ENCODE measurements at places on chromosomes 1 and 21.

DNA sequence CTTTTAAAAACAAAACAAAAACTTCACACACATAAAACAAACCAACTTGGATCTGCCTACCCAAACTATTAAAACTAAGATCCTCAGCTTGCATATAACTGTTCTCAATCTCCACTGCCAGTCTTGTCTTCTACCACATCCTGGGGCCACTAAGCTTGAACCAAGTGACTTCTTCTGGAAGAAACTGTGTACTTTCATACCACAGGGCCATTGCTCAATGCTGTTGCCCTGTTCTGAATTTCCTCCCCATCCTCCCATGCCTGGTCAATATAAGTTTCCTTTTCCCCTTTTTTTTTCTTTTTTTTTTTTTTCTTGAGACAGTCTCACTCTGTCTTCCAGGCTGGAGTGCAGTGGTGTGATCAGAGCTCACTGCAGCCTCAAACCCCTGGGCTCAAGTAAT is 109.9 kb downstream of the KIAA0319L start:
- no peak for DNase-seq

DNA sequence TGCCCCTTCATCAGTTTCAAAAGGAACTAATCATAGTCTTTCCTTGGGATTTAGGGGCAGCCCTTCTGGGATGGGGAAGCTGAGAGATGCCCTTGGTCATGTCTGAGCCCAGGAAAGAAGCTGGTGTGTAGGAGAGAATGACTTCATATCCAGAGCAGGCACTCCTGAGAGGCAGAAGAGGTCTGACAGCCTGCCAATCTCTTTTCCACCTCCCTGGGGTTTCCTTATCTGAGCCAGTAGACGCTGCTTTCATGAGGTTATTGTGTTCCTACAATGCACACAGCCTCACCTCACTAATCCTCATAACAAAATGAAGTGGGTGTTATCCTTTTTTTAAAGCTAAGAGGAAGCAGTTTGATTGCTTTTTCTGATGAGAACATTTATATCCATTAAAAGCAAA is 14.1 kb downstream of the ROR1 start:
- no peak for DNase-seq

DNA sequence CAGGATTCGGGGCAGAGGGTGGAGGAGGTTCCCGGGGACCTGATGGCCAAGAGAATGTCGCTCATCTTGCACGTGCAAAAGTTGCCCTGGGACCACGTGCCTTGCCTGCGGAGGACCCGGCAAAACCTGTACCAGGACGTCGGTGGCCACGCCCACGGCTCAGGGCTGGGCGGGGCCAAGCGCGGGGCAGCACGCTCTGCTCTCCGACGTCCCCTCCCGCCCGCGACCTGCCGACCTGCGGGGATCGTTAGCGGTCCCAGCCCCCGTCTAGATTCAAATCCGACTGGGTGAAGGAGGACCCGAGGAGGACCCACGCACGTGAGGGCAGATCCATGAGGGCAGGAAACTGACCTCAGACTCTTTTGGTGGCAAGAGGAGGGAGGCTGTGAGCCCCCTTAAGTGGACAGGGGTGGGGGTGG is at the start of gene C1orf167:
TSS of gene C1orf167 (plus strand) at position 206 of the 419 bp plus-strand sequence. CDS start 2,208 bp downstream, outside the sequence.
- no peak for DNase-seq

- DNase-seq, result no peak
Observed at GRCh38 chr1:37171691-37172090, 137.4 kb upstream of the GRIK3 start.

DNA sequence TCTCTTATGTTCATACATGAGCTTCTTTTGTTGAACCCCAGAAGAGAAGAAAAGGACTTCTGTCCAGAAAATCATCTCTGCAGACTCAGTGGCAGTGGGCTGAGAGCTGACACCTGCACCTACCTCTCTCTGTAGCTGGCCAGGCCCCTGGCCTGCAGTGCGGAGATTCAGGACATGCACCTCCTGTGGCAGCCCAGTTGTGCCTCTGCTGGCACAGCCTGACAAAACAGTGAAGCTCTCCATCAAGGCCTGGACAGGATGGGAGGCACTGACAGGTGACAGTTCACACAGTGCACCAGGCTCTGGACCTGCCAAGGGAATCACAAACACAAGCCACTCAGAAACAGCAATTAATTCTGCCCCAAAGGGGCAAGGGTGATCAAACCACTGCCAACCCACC is 88.8 kb downstream of the TGFBR3 start:
- no peak for DNase-seq

- DNase-seq, result no peak
Observed at GRCh38 chr21:16794950-16795349, 717.9 kb upstream of the CXADR start.

DNA sequence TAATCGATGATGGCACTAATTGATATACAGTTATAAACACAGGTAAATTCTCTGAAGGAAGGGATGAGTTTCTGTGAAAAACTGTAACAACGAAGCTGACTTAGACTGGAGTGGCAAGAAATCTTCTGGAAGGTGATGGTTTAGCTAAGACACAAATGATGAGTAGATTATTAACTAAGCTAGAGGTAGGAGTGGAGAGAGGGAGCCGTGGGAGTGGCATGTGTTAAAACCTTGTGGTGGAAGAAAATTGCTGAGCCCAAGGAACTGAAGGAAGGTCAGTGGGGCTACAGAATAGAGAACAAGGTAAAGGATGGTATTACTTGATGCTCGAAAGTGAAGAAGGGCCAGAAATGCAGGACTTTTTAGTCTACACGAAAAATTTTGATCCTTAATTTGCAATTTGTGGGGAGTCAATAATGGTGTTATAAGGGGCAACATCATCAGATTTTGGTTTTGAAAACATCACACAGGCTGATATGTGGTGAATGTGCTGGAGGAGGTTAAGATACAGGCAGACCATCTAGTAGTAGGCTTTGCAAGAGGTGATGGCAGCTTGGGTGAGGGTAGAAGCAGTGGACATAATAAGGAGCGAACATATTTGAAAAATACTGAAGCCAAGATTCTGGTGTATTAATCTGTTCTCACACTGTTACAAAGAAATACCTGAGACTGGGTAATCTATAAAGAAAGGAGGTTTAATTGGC is 93.8 kb downstream of the S1PR1 start:
- DNase-seq, result no peak

DNA sequence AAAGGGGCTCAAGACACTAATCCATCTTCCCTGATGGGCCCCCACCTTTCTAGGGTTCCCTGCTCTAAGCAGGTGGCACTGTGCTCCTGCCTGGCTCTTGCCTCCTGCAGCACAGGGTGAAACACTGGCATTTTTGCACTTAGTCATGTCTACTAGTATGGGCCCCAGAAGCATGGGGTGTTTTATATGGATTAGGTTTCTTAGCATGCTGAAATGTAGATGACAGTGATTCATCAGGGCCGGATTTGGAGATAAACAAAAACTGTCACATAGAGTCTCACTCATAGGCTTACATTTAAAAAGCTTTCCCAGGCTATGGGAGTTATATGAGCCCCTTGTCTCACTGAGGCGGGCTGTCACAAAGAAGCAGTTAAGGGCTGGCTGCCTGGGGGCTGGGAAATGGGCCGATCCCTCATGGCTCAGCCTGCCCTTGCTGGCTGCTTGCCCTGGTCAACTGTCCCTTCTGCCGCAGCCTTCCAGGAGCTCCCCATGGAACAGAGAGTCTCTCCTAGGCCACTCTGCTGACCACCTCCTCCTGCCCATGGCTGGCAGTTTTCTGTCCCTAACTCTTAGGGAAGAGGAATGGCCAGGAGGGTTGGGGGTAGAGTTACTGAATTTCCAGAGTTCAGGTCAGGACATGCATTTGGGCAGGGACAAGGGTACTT is 6.5 kb downstream of the GALNT2 start:
- DNase-seq, result no peak

GRCh38 chr1:38586993-38587646 is 272.5 kb downstream of the RRAGC start:
- peak; percentile 36 for DNase-seq

- DNase-seq, result no peak
Observed at GRCh38 chr1:151056149-151056548, 3.3 kb downstream of the CDC42SE1 start.

DNA sequence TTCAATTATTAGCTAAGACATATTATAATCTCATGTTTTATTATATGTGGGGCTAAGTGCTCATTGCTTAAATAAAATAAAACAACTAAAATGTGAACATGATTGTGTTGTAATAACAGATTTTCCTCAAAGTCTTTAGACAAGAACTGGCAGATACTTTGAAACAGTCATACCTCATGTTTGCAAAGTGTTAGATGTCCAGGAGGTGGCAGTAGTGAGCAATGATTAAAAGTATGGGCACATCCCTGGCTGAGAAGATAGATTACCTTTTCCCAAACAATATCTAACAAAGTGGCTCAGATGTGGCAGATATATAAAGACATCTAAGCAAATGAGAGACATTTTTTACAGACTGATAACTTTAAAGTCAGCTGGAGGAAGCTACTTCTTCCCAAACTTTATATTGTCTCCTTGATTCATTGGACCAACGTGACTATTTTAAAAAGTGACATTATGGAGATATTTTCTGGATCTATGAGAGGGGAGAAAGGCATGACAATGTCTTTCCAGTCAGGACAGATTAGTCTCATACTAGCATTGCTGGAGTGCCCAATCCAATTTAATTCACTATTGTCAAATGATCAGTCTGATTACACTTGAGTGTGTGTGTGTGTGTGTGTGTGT is 269.8 kb downstream of the S1PR1 start:
- DNase-seq, result peak; percentile 8

DNA sequence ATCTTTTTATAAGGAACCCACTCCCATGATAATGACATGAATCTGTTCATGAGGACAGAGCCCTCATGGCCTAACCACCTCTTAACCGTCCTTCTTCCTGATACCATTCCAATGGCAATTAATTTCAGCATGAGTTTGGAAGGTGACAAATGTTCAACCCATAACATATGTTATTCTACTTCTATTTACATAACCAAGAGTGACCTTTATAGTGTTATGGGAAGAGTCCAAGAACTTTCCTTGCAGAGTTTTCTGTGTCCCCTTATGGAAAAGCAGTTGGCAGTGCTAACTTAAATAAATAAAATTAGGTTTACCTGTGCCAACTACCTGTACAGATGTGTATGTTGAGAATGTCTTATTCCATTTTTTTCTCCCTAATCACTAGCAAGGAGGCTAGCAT is 11.1 kb downstream of the MAP10 start:
- DNase-seq, result no peak

DNA sequence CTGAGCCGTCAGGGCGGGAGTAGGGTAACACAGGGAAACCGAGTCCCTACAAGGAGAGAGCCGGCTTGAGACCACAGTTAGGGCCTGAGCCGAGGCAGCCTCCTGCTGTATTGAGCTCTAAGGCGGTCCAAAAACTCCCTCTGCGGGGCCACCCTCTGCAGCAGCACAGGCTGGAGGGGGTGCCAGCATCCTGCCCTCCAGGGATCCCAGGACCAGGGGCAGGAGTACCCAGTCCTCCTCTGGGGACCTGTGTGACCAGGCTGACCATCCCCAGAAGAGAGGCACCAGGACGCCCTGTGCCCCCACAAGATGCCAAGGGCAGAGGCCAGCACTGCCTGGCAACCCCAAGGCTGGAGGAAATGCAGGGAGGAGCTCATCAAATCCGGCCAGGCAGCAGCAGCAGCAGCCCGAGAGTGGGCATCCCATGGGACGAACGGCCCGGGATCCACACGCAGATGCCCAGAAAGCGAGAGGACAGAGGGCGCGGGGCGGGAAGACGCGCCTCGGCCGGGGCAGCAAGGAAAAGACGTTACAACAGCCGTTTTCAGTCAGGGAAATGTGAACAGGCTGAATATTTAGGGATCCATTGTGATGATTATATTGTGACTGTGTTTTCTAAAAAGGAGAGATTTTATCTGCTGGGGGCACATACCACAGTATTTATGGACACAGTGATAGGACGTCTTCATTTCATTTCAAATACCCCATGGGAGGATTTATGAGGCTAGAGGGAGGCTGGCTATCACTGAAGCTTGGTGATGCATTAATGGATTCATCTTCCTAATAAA is 57.1 kb upstream of the COL18A1 start:
- DNase-seq, result no peak

GRCh38 chr1:17068789-17069188 is 15.0 kb upstream of the SDHB start:
- DNase-seq, result no peak

GRCh38 chr1:156874572-156875340 is 14.1 kb downstream of the NTRK1 start:
- DNase-seq, result no peak

DNA sequence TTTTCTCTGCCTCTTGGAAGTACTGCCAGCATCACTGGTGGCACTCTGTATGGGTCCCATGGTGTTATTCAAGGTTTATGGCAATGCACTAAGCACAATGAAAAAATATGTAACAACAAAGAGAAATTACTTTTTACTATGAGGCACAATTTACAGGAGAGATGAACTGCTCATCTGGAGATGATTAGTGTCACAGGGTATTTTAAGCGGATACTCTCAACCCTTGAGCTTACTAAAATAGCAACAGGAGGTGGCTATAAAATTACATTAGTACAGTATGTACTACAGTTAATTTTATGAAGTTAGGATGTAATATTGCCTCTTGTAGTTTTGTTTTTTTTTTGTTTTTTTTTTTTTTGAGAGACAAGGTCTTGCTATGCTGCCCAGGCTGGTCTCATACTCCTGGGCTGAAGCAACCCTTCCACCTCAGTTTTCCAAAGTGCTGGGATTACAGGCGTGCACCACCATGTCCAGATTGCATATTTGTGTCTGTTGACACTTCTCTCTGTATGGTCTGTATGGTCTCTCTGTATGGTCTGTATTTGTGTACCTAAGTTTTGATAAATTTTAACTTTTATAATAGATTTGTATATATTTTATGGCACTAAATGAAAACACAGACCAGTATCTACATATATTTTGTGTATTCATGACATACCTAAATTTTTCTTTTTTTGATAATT is 175.6 kb upstream of the HP1BP3 start:
- no peak for DNase-seq

DNA sequence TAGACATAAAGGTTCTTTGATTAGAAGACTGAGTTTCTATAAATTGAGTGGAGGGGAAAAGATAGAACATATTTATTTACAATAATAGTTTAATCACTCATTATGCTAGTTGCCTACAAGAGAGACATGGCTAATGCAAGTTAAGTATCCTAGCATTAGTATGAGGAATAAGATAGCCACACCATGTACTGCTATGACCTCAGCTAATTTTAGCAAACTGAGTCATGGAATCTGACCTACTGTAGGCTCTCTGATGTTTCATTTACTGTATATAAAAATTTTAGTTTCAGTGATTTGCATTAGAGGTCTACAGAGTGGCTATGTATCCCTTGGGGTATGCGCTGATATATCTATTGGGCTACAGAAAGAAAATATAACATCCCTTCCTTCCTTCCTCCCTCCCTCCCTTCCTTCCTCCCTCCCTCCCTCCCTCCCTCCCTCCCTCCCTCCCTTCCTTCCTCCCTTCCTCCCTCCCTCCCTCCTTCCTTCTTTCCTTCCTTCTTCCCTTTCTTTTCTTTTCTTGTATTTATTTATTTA is 5.8 kb downstream of the AGL start:
- DNase-seq, result no peak

- DNase-seq, result no peak
Observed at GRCh38 chr1:70714149-70714548, 303.1 kb downstream of the CTH start.

DNA sequence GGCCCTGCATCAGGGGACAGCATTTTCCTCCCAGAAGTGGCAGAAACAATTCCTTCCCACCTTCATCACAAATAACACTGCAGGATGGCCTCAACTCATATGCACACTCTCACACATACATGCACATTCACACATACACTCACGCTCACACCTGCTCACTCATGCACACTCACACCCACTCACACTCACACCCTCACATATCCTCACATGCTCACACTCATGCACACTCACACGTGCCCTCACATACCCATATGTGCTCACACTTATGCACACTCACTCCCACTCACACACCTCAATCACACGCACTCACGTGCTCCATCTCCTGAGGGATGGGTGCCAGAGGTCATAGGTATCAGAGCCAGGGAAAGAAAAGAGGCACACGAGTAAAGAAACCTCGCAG is 77.1 kb downstream of the NFASC start:
- DNase-seq, result no peak
